Activated CD8-positive, alpha-beta memory T cell treated with anti-CD3 and anti-CD28 coated beads for 36 hours (primary cell): ENCODE measurements at places on chromosomes 4 and X. TPM values are rescaled to one million over a fixed set of nuclear protein-coding genes. Genes with fewer than 3 reads are reported as not detected.

RPA4 gene
- 0.42 TPM for total RNA-seq

USP17L25 gene
- total RNA-seq, result not detected

PPEF1 gene
- total RNA-seq, result not detected

FABP2 gene
- total RNA-seq, result not detected

GNRHR gene
- total RNA-seq, result not detected
